ENCODE measurements at places on chromosomes 6 and 20.

- no peak for DNase-seq
Observed at GRCh38 chr6:45000833-45001232, 327.3 kb upstream of the RUNX2 start.

- DNase-seq: no peak
Observed at GRCh38 chr6:35962779-35963560, 42.1 kb upstream of the SRPK1 start.

DNA sequence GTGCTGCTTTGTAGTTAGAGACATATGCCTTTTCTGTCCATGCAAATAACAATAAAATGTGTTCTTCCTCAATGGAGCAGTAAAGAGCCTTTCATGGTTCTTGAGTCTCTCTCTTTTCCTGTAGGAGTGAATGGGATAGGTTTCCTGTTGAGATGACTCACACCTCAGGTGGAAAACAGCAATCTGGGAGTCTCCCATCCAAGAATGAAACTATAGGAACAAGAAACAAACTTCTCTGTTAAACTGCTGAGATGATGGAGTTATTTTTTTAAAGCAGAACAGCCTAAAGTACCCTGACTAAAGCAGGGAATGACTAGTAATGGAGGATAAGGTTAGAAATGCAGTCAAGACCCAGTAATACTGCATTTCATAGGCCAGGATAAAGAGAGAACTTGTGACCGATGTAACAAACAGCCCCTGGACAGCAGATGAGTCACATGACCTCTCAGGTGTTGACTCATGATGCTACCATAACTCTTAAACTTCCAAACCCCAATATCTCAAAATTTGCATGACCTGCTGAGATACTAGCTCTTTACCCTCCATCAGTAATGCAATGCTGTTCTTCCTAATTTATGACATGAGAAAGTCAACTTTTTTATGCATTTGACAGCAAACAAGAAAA is 548.9 kb downstream of the CBLN4 start:
- DNase-seq: no peak

- no peak for DNase-seq
Observed at GRCh38 chr20:38186788-38187221, 21.7 kb upstream of the TGM2 start.

DNA sequence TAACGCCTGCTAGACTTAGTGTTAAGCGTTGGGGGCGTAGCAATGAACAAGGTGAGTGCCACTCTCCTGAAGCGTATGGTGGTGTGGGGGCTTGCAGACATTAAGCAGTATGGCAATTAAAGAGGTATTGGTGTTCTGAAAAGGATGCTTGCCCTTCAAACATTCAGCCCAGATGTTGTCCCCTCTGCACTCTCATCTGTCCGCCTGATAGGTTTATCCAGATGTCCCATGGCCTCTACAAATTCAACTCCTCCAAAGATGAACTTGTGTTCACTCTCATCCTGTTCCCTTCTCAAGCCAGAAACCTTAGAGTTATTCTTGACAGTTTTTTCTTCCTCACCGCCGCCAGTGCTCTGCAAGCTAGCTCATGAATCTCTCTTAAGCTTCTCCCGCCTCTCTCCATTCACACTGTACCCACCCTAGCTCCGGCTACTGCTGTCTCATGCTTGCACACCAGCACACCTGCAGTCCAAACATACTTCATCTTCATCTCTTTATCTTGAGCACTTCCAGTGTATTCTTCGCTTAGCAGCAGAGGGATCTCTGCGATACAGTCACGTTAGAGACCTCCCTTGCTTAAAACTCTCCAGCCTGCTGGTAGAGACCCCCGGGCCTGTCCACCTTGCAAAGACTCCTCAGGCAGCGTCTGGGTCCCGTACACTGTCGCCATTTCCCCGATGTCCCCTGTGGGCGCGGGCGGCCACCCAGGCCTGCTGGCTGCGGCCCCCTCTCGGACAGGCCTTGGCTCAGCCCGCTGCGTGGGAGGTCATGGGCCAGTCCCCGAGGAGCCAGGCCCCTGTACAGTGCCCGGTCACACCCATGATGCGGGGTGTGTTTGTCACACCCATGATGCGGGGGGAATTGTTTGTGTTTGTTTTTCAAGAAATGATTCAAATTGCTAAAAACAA is 962 bp downstream of the DDX27 start:
- DNase-seq: no peak

- no peak for DNase-seq
Observed at GRCh38 chr20:2804041-2804828, 3.8 kb upstream of the CPXM1 start.

DNA sequence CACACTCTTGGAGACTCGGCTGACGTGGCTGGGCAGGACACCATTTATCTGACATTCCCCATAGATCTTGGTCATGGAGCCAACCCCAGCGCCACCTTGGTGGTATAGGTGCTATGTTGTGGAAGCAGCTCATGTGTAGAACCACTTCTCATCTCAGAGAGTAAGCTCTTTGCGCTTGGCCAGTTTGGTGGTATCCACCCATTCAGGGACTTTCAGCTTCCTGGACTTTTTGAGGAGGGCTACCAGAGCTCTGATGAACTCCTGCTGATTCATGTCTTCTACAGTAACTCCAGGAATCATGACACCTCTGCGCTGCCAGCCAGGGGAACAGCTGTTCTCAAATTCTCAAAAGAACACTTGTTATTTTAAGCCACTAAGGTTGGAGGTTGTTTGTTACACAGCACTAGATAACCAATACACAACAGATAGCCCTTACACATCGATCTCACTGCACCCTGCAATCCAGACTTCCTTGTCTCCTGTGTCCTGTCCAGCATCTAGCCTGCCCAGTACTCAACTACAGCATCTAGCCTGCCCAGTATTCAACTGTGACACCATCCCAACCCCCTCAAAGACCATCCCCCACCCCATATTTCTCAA is 86.0 kb upstream of the SLC22A16 start:
- DNase-seq: no peak

DNA sequence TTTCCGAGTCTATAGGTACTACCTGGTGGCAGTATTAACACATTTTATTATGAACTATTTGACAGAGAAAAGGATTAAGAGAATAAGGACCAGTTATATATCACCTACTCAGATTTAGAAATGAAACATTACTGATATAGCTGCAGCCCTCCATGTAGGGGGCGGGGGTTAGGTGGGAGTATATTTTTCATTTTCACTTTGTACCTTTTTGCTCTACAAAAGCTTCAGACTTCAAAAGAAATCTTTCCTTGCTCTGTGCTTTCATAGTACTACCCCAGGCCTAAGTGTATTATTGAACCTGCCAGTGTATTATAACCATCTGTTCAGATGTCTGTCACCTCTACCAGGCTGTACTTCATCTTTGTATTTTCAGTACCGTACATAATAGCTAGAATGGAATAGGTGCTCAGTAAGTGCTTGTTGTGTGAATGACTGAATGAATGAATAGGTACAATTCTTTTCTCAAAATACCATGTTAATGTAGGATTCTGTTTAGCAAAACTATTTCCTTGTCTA is 43.0 kb downstream of the CDKAL1 start:
- no peak for DNase-seq

GRCh38 chr20:37511610-37512275 is 9.3 kb upstream of the NNAT start:
- no peak for DNase-seq

- DNase-seq: no peak
Observed at GRCh38 chr6:34358389-34358905, 34.0 kb downstream of the NUDT3 start.

DNA sequence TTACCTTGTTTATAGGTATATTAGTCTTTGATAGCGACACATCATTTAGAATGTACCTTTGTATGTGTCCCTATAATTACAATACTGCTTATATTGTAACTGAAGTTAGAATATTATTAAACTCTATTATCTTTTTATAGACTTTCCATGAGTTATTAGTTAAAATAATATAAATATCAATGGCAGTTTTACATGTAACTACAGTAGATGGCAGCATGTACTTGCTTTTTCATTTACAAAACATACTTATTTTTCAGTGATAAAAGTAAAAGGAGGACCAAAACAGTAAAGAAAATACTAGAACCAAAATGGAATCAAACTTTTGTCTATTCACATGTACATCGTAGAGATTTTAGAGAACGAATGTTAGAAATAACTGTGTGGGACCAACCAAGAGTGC is 364.3 kb downstream of the RIMS1 start:
- DNase-seq: no peak

DNA sequence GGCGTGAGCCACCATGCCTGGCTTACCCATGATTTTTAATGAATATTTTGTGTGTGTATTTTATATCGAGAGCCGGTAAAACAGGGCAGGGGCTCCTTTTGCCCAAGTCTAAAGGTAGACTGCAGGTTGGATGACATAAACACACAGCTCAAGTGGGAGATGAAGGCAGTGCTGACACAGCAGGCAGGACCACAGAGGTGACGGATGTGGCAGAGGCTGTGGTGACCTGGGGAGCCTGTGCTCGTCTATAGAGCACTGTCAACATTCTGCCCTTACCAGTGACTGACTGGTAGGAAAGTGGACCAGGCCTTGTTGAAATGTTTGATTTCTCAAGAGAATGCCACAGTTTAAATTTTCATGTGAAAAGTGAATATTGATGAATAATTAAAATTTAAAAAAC is 137.5 kb downstream of the ZFP64 start:
- DNase-seq: no peak

DNA sequence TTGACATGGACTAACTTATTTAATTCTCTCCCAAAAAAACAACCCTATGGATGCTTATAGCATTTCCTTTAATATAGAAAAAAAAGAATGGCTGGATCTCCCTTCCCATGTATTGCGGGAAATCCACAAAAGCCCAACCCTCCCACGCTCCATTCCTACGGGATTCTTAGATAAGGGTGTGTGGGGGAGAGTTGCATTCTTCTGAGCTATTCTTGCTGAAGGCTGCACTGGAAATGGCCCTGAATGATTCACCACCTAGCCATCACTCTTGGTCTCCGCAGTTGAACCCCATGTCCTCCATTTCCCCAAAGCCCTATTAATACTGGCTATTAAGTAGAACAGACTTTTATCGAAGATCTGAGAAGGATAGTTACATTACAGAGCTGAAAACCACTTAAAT is 41.9 kb upstream of the ADGRF5 start:
- no peak for DNase-seq

- DNase-seq: no peak
Observed at GRCh38 chr6:43630980-43631619, 2.0 kb upstream of the GTPBP2 start.

- no peak for DNase-seq
Observed at GRCh38 chr6:106370639-106371038, 10.1 kb downstream of the CRYBG1 start.

GRCh38 chr20:20473657-20474056 is 105.8 kb downstream of the INSM1 start:
- DNase-seq: no peak

Data from GM06990 (cell line).